ENCODE measurements at places on chromosomes 3 and 15. TPM values are rescaled to one million over a fixed set of nuclear protein-coding genes. Genes with fewer than 3 reads are reported as not detected.

Gene ZIC1
- not detected for total RNA-seq

Gene FAM174B
- 0.30 TPM for total RNA-seq

Gene SNURF
- total RNA-seq: 0.44 TPM

Gene RASGRP1
- 1.6 TPM for total RNA-seq

Gene SLC22A14
- total RNA-seq: 0.22 TPM

Gene CCDC191
- 4.1 TPM for total RNA-seq

Gene GNAT1
- not detected for total RNA-seq

Gene TRH
- total RNA-seq: not detected

Gene CD96
- 0.42 TPM for total RNA-seq

Gene CPN2
- total RNA-seq: not detected

Gene DUOXA1
- total RNA-seq: 2.3 TPM

Gene MOBP
- not detected for total RNA-seq

Gene NANOGP8
- not detected for total RNA-seq

Gene ACSBG1
- 0.71 TPM for total RNA-seq

Gene TMOD2
- total RNA-seq: 5.7 TPM

Gene SLC28A2
- not detected for total RNA-seq

Gene RHOA
- 497 TPM for total RNA-seq

Gene MYO5C
- total RNA-seq: 34.0 TPM

Gene KLHL25
- 5.3 TPM for total RNA-seq

Gene HAUS2
- 39.8 TPM for total RNA-seq

Gene ZNF662
- not detected for total RNA-seq

Gene SLC9C1
- total RNA-seq: 0.79 TPM

Gene PLCL2
- total RNA-seq: 2.2 TPM

Gene AMT
- 4.8 TPM for total RNA-seq

Gene CCR9
- not detected for total RNA-seq

Gene ILDR1
- total RNA-seq: 2.9 TPM

Gene UPK1B
- not detected for total RNA-seq

Gene SMAD6
- total RNA-seq: 6.6 TPM

Gene P2RY14
- not detected for total RNA-seq
